ENCODE measurements at places on chromosomes 16 and 17.
A peak's percentile ranks its signal among the peaks of the same experiment; 100 is the strongest.

DNA sequence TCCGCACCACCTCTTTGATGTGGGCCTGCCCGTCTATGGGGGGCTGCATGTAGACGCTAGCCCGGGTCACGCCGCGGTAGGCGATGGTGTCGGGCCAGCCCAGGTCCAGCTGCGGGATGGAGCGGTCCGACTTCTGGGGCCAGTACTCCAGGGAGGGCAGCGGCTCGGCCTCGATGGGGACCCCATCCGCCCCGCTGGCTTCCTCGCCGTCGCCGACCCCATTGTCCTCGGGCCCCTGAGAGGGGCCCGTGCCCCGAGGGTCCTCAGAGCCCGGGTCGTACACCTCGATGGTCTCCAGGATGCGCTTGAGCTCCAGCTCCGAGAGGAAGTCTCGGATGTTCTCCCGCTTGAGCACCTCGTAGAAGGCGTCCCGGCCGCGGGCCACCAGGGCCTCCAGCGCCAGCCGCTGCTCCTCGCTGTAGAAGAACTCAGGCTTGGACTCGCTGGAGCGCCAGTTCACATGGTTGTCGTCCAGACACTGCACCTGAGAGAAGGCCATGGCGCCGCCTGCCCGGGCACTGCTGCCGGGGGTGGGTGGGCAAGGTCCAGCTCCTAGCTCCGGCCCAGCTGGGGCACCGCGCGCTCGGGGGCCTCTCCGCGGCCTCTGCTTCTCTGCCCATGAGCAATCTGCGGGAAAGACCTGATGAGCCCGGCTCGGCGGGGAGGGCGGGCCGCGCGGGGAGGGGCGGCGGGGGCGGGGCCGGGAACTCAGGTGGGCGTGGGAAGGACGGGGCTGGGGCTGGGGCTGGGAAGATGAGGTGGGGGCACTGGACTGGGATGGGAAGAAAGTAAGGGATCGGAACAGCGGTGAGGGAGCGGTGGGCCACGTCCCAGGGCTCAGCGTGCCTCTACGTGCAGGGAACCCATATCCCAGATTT, 782 bp downstream of the FAM83G start:
- DNase-seq: peak; percentile 22

DNA sequence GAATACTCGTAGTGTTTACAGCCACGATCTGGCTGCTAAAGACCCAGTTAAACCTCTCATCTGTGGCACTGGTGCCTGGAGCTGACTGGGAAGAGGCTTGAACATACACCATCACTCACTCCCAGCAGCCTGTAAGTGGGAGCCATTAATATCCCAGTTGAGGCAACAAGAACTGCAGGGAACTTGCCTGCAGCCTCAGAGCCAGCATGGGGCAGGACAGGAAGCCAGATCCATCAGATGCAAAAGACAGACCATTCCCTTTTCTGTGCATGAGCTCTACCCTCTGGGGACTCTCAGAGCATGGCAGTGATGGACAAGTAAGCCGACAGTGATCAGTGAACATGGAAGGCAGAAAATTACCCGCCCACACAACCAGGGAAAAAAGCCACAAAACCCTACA, 91.8 kb downstream of the TMEM132E start:
- no peak for DNase-seq

DNA sequence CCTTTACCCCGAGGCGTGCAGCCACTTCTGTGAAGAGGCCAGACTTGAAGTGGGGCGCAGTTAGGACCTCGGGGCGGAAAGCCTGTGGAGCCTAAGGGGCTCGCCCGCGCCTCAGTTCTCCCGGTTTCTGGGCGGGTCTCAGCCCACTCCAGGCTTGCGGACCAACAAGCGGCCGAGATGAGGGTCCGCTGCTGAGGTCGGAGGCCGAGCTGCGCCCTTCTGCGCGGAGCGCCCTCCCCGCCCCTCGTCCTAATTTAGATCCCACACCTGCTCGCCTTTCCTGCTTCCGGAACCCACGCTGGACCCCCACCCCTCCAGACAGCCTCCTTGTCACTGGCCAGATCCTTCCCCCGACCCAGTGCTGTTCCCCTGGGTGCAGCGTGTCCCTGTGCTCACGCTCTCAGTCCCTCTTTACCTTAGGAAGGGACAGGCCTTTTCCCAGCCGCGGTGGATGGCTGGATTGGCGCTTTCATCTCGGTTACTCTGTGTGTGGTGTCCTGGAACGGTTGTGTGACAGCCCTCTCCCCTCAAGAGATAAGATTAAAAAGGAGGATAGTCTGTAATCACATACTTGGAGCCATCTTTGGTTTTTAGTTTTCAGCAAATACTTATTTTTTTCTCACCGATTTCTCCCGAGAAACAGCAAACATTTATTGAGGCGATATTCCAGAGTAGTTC, 933 bp upstream of the ATXN7L3 start:
- no peak for DNase-seq

GRCh38 chr16:70706948-70707465, 21.2 kb upstream of the MTSS2 start:
- DNase-seq: no peak

GRCh38 chr17:27569257-27569722, 61.7 kb upstream of the LGALS9 start:
- DNase-seq: no peak

GRCh38 chr16:27994686-27995085, 68.8 kb downstream of the GSG1L start:
- no peak for DNase-seq

GRCh38 chr17:63419949-63420867, 25.9 kb downstream of the CYB561 start:
- no peak for DNase-seq

- DNase-seq: no peak
These were observed 1015.7 kb upstream of the GOT2 start for GRCh38 chr16:59749662-59750336.

DNA sequence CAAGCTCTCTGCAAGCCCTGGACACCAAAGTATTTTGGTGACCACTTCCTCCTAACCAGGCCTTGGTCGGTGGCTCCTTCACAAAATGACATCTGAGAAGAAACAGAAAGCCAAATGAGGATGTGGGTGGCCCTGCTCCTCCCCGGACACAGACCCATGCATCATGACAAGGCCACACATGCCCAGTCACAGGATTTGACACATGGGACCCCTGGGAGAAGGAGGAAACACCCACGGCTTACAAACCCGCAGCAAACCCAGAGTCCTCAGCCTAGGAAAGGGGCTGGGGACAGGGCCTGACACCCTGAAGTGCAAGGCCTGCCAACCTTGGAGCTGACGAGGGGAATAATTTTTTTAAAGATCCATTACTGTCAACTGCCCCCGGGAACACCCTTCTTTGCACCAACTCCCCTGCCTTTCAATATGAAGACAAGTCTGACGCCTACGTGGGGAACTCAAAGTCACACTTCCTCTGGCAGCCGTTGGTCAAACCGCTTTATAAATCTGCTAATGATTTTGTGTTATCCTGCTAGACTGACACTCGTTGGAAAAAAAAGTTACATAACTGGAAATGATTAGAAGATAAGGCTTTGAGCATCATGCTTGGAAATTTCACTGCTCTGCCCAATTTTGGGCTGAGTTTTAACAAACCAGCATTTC, 41.3 kb downstream of the GAS7 start:
- DNase-seq: no peak

- DNase-seq: no peak
These were observed 1.6 kb downstream of the SLC47A2 start for GRCh38 chr17:19714542-19715411.

DNA sequence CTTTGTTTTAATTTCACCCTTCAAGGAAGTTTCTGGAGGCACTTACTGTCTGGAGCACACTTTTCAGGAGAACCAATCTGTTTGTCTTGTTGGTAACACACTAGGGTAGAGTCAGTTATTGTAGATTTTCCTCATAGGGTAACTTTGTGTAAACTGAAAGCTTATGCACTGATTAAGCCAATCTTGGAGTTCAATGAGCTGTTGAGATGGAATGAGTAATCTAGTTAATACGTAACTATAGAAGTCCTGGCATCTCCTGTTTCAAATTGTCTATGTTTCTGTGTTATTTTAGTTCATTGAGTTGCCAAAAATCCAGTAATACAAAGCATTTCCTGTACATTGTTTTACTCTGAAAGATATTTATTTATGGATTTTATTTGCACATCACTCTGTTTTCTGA, 111.6 kb upstream of the HAS3 start:
- no peak for DNase-seq

DNA sequence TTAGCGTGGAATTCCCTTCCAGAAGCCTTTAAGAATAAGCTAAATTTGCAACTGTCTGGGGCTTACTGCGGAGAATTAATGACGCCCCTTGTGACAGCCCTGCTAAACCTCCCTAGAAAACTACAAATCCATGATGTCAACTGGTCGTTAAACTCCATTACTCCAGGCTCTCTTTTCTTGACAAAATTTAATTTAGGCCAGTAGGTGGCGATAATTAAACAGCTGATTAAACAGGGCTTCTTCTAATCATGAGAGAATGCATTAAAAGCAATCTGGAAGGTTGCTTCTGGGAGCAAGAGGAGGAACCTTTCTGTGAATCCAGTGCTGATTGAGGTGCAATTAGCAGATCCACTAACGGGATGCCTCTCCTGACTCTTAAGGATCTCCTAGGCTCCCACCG, 8.1 kb upstream of the NLRP1 start:
- DNase-seq: no peak

DNA sequence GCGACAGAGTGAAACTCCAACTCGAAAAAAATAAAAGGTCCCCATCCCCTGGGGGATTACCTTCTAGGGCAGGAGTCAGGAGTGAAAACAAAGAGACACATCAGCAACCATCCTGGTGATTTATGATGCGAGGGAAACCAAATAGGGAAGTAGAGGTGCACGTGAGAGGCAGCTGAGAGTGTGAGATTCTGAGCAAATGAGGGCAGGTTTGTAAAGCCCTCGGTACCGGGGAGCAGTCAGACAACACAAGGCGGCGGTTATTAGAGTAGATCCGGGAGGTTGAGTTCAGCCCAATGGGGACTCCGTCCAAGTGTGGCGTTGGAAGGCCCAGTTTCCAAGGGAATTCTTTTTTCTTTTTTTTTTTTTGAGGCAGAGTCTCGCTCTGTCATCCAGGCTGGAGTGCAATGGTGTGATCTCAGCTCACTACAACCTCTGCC, 7.4 kb upstream of the ARMC7 start:
- no peak for DNase-seq

DNA sequence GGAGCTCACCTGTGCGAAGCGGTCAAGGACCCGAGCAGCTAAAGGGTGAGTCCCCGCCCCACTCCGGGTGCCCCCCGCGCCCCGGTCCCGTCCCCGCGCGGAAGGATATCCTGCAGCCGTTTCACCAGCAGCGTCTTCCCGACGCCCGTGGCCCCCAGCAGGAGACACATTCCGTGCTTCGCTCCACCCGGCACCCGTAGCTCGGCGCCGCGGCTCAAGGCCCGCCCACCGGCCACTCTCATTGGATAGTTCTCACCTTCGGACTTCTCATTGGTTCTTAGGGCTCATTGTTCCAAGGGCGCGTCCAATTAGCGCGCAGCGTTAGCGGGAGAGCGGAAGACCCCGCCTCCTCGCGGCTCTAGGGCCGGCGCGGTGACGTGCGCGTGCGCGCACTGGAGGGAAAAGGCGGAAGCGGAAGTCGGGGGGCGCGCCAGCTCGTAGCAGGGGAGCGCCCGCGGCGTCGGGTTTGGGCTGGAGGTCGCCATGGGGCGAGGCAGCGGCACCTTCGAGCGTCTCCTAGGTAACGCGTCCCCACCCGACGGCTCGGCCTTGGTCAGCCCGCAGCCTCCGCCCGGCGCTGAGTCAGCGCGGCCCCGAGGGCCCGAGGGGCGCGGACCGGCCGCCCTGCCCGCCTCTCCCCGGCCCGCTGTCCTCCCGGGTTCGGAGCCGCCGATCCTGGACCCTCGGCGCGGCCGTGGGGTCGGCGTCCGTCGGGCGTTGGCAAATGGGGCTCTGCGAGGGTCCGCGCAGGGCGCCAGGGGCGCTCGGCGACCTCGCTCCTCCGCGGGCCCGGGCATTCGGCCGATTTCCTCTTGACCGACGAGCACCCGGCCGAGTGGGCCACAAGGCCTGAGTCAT, at the start of the genes ARL16 and HGS:
Gene ARL16 (minus strand): TSS at position 214 of the 858 bp plus-strand sequence. CDS start 44 bp downstream, at position 170.
Gene HGS (plus strand): TSS at position 428 of the 858 bp plus-strand sequence. CDS start 56 bp downstream, at position 484.
- peak; percentile 97 for DNase-seq

DNA sequence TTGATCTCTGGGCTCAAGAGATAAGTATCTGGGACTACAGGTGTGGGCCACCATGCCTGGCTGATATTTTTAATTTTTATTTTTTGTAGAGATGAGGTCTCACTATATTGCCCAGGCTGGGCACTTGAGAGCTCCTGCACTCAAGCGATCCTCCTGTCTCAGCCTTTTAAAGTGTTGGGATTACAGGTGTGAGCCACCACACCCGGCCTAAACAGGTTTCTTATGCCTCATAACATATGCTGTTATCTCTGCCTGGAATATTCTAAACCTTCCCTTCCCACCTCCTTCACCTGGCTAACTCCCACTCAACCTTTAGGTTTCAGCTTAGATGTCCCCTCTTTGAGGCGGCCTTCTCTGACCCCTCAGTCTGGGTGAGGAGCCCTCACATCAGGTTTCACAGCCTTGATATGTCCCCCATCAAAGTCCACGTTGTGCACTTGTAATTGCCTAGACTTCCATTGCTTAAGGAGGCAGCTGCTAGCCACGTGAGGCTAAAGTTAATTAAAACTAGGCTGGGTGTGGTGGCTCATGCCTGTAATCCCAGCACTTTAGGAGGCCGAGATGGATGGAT, 8.6 kb upstream of the CNP start:
- DNase-seq: no peak

GRCh38 chr17:63762161-63763078, 11.0 kb downstream of the CCDC47 start:
- DNase-seq: no peak

GRCh38 chr17:12457493-12457892, 208.2 kb upstream of the MYOCD start:
- DNase-seq: no peak

DNA sequence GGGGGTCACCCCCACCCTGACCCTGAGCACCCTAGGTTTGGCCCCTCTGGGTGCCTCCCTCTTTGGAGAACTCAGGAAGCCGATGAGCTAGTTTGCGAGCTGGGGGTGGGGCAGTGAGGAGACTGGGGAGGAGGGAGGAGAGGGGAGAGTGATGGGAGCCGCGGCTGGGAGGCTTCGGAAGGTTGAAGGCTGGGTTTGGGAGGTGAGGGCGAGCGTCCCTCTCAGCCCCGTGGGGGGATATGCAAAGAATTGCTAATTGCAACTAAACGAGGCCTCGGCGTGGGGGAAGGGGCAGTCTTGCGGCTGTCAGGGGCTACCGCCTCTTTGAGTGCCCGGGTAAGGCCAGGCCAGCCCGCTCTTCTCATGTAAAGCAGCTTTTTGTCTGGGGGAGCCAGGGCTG, 17.6 kb upstream of the FZD2 start:
- no peak for DNase-seq

Measured in stimulated activated CD4-positive, alpha-beta T cell treated with anti-CD3 and anti-CD28 coated beads, Interleukin-12 subunit alpha, Interleukin-12 subunit beta, amount 100 ng/mL, for 24 hours (primary cell).